WTC11 (cell line): ENCODE measurements at places on chromosomes 2 and 18. TPM values are rescaled to one million over a fixed set of nuclear protein-coding genes. Genes with fewer than 3 reads are reported as not detected.

GRCh38 chr18:25111377-25112288 is 240.3 kb downstream of the ZNF521 start:
- no peak for DNase-seq

GRCh38 chr2:227177592-227178336 is 13.3 kb downstream of the COL4A3 start:
- no peak for DNase-seq

- DNase-seq, result no peak
Observed at GRCh38 chr18:46754188-46754587, 2.7 kb downstream of the ST8SIA5 start.

DNA sequence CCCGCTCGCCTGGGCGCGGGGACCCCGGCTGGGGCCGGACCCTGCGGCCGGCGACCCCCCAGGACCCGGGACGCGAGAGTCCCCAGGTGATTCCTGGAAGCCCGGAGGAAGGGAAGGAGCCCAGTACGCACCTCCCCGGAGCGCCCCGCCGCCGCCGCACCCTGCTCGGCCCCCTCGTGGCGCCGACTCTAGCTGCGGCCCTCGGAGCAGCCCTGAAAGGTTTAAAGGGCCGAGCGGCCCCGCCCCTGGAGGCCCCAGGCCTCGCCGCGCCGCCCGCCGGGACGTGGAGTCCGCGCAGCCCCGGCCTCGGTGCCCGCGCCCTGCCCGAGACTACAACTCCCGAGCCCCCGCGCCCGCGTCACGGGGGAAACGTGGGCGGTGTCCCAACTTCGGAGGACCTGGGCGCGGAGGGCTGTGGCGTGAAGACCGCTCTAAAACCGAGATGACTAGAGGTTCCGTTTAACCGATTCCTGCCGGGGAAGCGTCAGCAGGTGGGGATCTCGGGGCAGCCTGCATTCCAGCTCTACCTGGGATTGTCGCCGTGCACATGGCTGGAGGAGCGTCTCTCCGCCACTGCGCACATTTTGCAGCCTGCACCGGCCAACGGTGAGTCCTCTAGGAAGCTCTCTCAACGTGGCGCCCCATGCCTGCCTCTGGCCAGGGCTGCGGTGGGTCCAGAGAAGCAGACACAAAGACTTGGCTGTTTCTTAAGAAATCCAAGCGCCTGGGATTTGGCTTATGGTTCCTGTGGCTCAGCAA is at the start of gene TMEM150A:
TSS of gene TMEM150A (minus strand) at position 223 of the 759 bp plus-strand sequence. CDS start 750 bp downstream, outside the sequence.
- DNase-seq, result peak; percentile 88

TRABD2A gene
- total RNA-seq, result 7.1 to 12.1 TPM (median 7.5 TPM) in 3 replicates

PID1 gene
- 1.2 to 2.6 TPM (median 1.3 TPM) in 3 replicates for total RNA-seq

DTNA gene
- total RNA-seq, result 16.1 to 16.9 TPM (median 16.2 TPM) in 3 replicates

DNA sequence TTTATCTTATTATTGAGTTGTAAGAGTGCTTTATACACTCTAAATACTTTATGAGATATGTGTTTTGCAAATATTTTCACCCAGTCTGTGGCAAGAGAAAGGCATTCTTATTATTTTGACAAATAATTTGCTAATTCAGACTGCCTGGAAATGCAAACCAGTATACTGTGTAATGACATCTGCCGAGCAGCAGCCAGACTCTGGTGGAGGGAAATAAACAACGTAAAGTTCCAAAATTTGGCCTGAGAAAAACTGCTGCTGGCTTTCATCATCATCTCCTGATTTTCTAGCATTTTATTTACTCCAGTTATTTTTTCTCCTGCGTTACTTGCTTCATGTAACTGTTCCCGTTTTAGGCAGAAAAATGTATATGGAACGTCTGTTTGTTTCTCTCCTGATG is 161.6 kb downstream of the RNF152 start:
- DNase-seq, result no peak
